ENCODE measurements at places on chromosomes 6 and 20.

DNA sequence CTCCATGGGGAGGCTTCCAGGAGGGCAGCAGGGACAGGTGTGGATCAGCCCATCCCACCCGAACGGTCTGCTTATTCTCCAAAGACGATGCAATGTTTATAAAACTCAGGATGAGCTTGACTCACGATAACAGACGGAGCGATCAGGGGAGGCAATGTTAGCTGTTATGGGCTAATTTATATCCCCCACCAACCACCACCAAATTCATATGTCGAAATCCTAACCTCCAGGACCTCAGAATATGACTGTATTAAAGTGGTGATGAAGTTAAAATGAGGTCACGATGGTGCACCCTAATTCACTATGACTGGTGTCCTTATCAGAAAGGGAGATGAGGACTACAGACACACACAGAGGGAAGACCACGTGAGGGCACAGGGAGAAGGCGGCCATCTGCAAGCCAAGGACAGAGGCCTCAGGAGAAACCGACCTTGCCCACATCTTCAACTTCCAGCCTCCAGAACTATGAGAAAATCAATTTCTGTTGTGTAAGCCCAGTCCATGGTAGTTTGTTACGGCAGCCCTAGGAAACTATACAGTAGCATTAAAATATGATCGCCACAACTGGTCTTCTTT lies 7.0 kb downstream of the ADTRP start:
- DNase-seq, result no peak

GRCh38 chr6:36666826-36667591 lies 11.5 kb upstream of the CDKN1A start:
- peak; percentile 97 for DNase-seq

DNA sequence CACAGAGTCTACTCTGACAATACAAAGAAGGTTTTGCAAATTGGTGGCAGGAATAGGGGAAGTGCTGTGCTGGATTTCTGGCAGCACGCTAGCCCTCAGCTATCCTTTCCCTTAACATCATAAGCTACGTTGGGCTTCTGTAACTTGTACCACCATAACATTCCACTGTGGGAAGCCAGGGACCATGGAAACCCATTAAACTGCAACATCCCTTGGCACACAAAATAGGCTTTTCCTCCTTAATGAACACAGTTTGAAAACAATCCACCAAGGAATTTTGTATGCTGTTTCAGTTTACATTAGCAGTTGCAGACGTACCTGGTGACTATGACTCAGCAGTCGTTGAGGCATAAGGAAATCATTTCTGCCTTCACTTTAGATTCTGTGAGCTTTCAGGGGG lies 203.9 kb upstream of the RAB32 start:
- no peak for DNase-seq

DNA sequence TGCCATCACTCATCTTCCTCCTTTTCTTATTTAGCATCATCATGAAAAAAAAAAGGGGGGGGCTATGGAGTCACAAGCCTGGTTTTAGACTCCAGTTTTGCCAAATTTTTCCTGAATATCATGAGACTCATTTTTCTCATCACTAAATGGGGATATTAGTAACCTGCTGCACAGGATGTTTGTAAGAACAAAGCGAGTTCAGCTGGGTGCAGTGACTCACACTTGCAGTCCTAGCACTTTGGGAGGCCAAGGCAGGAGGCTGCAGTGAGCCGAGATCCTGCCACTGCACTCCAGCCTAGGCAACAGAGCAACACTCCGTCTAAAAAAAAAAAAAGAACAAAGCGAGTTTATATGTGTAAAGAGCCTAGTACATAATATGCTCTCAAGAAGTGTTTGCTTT lies 82.8 kb downstream of the TFAP2A start:
- no peak for DNase-seq

- no peak for DNase-seq
Observed at GRCh38 chr20:24495266-24495665, 25.8 kb downstream of the SYNDIG1 start.

DNA sequence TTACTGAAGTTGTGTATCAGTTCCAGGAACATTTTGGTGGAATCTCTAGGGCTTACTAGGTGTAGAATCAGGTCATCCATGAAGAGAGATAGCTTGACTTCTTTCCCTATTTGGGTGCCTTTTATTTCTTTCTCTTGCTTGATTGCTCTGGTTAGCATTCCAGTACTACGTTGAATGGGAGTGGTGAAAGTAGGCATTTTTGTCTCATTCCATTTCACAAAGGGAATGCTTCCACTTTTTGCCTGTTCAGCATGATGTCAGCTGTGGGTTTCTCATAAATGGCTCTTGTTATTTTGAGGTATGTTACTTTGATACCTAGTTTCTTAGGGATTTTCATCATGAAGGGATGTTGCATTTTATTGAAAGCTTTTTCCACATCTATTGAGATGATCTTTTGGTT lies 195.3 kb downstream of the MOXD1 start:
- no peak for DNase-seq

- DNase-seq, result no peak
Observed at GRCh38 chr6:7758456-7758855, 32.6 kb downstream of the BMP6 start.

- no peak for DNase-seq
Observed at GRCh38 chr6:115766745-115767462, 293.8 kb downstream of the FRK start.

DNA sequence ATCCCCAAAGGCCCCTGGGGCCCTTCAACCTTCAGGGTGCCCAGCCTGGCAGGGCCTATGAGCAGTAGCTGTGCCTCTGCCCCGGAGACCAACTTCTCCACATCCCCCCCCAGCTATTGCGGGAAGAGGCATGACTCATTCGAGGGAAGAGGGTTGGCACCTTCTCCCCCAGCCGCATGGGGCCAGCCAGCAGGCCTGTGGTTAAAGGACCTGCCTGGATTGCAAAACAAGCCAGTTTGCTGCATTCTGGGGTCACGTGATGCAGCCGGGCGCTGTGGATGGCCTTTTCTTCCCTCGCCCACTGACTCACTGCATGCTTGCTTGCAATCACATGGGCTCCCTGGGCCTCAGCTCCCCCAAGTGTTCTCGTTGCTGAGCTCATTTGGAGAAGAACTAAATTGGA lies 182.5 kb downstream of the MAFB start:
- DNase-seq, result no peak

DNA sequence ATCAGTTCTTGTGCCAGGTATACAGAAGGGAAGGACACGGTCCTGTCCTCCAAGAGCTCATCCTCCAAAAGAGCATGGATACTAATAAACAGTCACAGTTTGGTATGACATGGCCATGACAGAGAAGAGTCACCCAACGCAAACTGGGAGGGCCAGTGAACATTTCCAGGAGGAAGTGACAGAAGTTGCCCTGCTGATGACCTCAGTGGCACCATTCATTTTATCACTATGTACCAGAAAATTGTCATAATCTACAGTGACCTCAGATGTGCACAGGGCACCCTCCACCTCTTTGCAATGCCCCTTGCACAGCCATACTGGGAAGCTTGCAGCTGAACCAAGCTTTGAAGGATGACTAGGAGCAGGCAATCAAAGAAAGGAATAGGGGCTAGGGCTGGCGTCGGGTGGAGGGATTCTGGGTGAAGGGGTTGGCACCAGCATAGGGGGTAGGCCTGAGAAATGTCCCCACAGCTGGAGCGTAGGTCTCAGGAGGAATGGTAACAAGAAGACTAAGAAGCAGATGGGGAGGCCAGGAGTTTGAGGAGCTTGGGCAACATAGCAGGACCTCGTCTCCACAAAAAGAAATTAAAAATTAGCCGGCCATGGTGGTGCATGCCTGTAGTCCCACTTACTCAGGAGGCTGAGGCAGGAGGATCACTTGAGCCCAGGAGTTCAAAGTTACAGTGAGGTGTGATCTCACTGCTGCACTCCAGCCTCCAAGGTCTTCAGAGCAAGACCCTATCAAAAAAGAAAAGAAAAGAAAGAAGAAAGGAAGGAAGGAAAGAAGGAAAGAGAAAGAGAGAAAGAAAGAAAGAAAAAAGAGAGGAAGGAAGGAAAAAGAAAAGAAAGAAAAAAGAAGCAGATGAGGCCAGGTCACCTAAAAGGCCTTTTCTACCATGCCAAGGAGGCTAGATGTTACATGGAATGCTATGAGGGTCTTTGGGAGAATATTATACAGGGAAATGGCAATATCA lies 65.3 kb upstream of the SNX9 start:
- DNase-seq, result no peak

GRCh38 chr6:43334466-43335095 lies 26.0 kb upstream of the CRIP3 start:
- DNase-seq, result peak; percentile 48

- DNase-seq, result no peak
Observed at GRCh38 chr6:38180586-38180985, 361.1 kb downstream of the ZFAND3 start.

DNA sequence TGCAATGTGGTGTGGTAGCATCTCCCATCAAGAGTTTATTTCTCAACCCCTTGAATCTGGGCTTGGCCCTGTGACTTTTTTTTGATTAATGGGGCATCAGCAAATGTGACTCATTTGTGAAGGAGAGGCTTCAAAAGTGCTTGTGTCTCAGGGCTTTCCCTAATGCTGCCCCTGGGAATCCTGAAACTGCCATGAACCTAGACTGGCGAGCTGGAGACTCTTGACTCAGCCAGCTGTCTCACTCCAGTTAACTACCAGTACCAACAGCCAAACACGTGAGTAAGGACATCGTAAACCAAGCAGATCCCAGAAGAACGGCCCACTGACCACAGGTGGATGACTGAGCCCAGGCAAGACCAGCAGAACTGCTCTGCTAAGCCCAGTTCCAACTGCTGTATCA lies 72.8 kb upstream of the ADTRP start:
- DNase-seq, result no peak

DNA sequence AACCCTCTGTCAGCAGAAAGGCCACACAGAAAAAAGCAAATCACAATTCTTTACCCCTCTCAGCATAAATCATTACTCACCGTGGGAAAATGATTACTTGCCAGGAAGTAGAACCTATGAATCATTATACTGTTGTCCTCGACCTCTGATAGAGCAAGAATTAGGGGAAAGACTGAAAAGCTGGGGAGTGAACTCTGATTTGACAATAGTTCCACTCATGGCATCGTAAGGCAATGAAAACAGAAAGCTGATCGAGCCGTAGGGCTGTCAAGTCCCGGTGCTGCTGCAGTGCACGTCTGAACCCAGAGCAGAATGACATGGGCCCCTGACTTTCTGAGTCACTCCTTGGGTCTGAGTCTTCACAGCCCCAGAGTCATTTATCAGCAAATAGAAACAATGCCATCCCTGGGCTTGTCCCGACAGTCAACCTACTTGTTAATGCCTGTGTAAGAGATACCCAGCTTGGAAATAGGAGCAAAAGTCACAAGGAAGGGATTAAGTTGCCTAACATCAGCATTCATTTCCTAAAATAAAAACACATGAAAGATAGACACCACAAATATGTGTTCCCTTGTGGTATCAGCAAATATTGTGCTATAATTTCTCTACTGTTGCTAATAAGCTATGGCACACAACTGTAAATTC lies 224.8 kb upstream of the MARCKS start:
- DNase-seq, result no peak

- DNase-seq, result no peak
Observed at GRCh38 chr20:24770628-24771541, 178.2 kb upstream of the CST7 start.

DNA sequence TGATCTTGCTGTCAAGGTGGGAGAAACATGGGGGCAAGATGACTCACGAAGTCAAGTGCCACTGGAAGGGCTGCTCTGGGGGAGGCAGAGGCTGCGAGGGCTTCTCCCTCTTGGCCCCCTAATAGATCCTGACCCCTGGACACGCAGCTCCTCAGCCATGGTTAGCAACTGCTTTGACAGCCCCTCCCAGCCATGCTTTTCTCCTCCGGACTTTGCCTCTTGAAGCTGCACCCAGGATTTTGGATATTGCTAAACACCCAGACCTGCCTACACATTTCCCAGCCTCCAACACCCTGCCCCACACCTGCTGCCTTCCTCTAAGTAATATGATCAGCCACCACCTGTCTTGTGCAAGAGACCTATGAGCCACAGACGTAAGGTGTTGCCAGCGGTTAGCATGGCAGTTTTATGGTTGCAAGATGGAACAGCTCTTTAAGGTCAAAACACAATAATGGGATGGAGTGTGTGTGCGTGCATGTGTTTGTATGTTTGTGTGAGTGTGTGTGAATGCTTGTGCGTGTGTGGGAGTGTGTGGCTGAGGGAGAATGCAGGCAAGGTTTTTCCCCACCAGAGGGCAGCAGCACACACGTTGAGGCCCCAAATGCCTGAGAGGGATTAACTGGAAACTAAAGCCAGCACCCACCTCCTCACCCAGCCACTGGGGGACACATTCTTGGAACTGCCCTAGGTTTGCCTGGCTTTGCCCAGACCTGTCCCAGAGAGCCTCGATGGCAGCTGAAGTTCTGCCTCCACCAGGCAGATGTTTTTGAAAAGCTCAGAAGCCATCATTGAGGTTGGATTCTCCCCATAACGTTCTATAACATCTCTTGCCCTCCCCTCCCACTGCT lies 2.5 kb downstream of the IP6K3 start:
- peak; percentile 65 for DNase-seq

DNA sequence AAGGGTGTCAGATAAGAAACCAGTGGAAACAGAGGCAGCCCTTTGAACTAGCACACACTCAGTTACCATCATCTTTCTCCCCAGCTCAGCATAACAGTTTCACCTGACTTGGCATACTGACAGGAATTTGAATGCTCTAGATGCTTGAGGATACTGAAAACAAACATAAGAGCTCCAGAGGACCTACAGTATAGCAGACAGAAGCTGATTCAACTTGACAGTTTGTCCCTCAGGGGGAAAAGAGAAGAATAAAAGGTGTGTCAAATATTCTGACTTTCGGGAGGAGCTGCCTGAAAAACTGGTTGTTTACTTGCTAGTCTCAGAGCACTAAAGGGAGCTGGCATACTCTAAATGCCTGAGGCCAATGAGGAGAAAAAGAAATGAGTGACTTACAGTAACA lies 35.1 kb downstream of the EYS start:
- DNase-seq, result peak; percentile 2

GRCh38 chr6:14401246-14401645 lies 283.7 kb downstream of the CD83 start:
- DNase-seq, result no peak

GRCh38 chr20:41738604-41739206 lies 120.5 kb upstream of the CHD6 start:
- DNase-seq, result peak; percentile 58

GRCh38 chr6:24666097-24666640 lies 530 bp downstream of the TDP2 start:
- peak; percentile 56 for DNase-seq

All from COR-L47 (cell line).